ENCODE measurements at places on chromosomes 12 and 14. TPM values are rescaled to one million over a fixed set of nuclear protein-coding genes. Genes with fewer than 3 reads are reported as not detected.

SSTR1 gene
- total RNA-seq: not detected

TSPAN19 gene
- total RNA-seq: 0.10 TPM

KRT77 gene
- total RNA-seq: not detected

TMEM263 gene
- 33.4 TPM for total RNA-seq

HOXC6 gene
- 2.0 TPM for total RNA-seq

LGR5 gene
- 0.10 TPM for total RNA-seq

NKX2-1 gene
- total RNA-seq: not detected

FOXN4 gene
- not detected for total RNA-seq

RHEBL1 gene
- total RNA-seq: 5.2 TPM

OR4N2 gene
- total RNA-seq: not detected

PTPRB gene
- 0.87 TPM for total RNA-seq

CRY1 gene
- total RNA-seq: 11.5 TPM

TAMALIN gene
- total RNA-seq: 0.39 TPM

NDRG2 gene
- total RNA-seq: 13.1 TPM

IPO4 gene
- 273 TPM for total RNA-seq

AVPR1A gene
- not detected for total RNA-seq

PDZRN4 gene
- not detected for total RNA-seq

SLC38A1 gene
- 16.9 TPM for total RNA-seq

KRT75 gene
- total RNA-seq: not detected

KRT79 gene
- 1.0 TPM for total RNA-seq

PRMT5 gene
- total RNA-seq: 127 TPM

MMP14 gene
- 530 TPM for total RNA-seq

TCL1B gene
- total RNA-seq: not detected

CPM gene
- total RNA-seq: not detected

KCNH5 gene
- 3.0 TPM for total RNA-seq

All from HT1080 (cell line).